Cardiac muscle cell (in vitro differentiated cells and primary cell): ENCODE measurements at places on chromosomes 7 and 10. TPM values are rescaled to one million over a fixed set of nuclear protein-coding genes. Genes with fewer than 3 reads are reported as not detected.

DNA sequence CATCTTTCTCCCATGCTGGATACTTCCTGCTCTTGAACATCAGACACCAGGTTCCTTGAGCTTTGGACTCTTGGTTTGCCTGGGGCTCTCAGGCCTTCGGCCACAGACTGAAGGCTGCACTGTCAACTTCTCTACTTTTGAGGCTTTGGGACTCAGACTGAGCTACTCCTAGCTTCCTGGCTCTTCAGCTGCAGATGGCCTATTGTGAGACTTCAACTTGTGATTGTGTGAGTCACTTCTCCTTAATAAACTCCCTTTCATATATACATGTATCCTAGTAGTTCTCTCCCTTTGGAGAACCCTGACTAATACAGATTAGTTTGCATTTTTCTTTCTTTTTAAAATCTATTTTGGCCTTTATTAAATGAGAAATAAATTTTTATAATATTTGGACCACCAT lies 276.2 kb upstream of the SEMA3C start:
- H3K27ac ChIP-seq: no peak overlapping the region
- DNase-seq: no peak
- H3K4me1 ChIP-seq: no peaks in the 10 kb centered on the region
- H3K4me3 ChIP-seq: no peak overlapping the region

DNA sequence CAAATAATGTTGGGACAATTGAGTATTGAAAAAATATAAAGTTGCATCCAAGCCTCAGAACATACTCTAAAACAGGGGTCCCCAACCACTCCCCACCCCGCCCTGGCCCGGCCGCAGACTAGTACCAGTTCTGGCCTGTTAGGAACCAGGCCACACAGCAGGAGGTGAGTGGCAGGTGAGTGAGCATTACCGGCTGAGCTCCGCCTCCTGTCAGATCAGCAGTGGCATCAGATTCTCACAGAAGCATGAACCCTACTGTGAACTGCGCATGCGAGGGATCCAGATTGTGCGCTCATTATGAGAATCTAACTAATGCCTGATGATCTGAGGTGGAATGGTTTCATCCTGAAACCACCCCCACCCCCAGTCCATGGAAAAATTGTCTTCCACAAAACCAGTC lies 19.4 kb downstream of the HIPK2 start:
- H3K4me1 ChIP-seq: peaks cover 4% of the 10 kb centered on the region
- H3K27ac ChIP-seq: no peak overlapping the region
- no peak for DNase-seq
- H3K36me3 ChIP-seq: no peaks in the 10 kb centered on the region
- H3K4me3 ChIP-seq: no peak overlapping the region

GRCh38 chr7:37409461-37409860 lies 39.2 kb downstream of the ELMO1 start:
- no peak overlapping the region for H3K27ac ChIP-seq
- DNase-seq: no peak
- no peaks in the 10 kb centered on the region for H3K27me3 ChIP-seq
- no peak overlapping the region for H3K4me3 ChIP-seq
- H3K4me1 ChIP-seq: peaks cover 23% of the 10 kb centered on the region
- H3K36me3 ChIP-seq: no peaks in the 10 kb centered on the region

Gene IFIT2
- not detected in 2 replicates for total RNA-seq

DNA sequence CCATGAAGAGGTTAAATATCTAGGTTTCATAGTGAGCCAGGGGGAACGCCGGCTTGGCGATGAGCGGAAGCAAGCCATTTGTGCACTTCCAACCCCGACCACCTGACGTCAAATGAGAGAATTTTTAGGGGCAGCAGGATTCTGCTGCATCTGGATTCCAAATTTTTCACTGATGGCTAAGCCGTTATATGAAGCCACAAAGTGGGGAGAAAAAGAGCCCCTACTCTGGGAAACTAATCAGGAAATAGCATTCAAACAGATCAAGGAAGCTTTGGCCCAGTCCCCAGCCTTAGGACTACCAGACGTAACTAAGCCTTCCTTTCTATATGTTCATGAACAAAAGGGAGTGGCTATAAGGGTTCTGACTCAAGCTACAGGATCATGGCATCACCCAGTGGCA lies 12.9 kb upstream of the ADCK2 start:
- H3K4me3 ChIP-seq: no peak overlapping the region
- H3K27ac ChIP-seq: no peak overlapping the region
- no peaks in the 10 kb centered on the region for H3K27me3 ChIP-seq
- no peaks in the 10 kb centered on the region for H3K36me3 ChIP-seq
- peaks cover 9% of the 10 kb centered on the region for H3K4me1 ChIP-seq

DNA sequence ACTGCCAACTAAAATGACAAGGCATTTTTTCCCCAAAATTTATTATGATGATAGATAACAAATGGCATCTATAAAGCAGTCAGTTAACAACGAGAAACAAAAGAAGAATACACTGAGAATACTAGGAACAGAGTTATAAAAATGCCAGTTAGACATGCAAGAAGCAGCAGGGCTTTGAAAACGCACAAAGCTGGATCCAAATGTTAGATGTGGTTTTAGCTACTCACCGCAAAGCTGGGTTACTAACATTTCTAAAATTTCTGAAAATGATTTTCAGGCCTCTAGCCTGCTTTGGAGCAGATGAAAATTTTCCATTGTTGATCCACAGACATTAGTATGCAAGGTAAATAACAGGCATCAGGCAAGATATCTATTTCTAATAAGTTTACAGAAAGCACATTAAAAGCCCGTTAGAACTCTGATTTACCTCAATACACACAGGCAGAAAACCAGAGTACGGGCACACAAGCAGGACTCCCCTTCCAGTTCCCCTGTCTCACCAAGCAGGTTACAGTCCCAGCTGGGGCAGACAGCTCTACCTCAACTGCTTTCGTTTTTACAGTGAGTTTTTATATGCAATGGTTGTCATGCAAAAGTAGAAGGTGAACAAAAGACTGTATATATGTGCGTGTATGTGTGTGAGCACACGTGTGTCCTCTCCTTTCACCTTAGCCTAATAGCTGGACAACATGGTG lies 37.9 kb downstream of the GLI3 start:
- no peaks in the 10 kb centered on the region for H3K27me3 ChIP-seq
- H3K36me3 ChIP-seq: no peaks in the 10 kb centered on the region
- H3K27ac ChIP-seq: no peak overlapping the region
- H3K4me3 ChIP-seq: no peak overlapping the region
- no peak for DNase-seq
- no peaks in the 10 kb centered on the region for H3K4me1 ChIP-seq

Gene KIF11
- 4.5 and 19.9 TPM in 2 replicates for total RNA-seq

- no peaks in the 10 kb centered on the region for H3K36me3 ChIP-seq
- H3K4me3 ChIP-seq: no peak overlapping the region
- H3K27ac ChIP-seq: no peak overlapping the region
- DNase-seq: peak; percentile 35
- peaks cover 15% of the 10 kb centered on the region for H3K4me1 ChIP-seq
Observed at GRCh38 chr7:30212701-30213111, 71.7 kb upstream of the ZNRF2 start.

DNA sequence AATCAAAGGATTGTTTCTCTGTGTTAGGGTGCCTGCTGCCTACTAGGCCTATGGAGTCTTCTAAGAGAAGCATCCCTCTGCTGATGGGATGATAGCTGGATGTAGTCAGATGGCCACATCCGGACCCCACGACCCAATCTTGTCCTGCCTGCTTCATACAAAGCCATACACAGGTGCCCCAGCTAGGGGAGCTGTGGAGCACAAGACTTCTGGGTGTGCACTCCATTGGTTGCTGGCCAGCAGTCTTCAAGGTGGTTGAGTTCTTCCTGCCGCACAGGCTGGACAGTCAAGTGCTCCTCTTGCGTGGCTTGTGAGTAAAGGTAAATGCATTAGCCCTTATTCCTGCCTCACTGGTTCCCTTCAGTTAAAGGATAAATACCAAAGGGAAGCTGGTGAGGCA lies 120.2 kb downstream of the TEX36 start:
- no peaks in the 10 kb centered on the region for H3K27me3 ChIP-seq
- no peak overlapping the region for H3K4me3 ChIP-seq
- no peaks in the 10 kb centered on the region for H3K4me1 ChIP-seq
- DNase-seq: no peak
- H3K27ac ChIP-seq: no peak overlapping the region
- no peaks in the 10 kb centered on the region for H3K36me3 ChIP-seq

- H3K27ac ChIP-seq: no peak overlapping the region
- no peak for DNase-seq
- H3K36me3 ChIP-seq: no peaks in the 10 kb centered on the region
- no peak overlapping the region for H3K4me3 ChIP-seq
- H3K27me3 ChIP-seq: no peaks in the 10 kb centered on the region
- H3K4me1 ChIP-seq: no peaks in the 10 kb centered on the region
Observed at GRCh38 chr10:6530211-6530840, 49.8 kb downstream of the PRKCQ start.

Gene NPTX2
- total RNA-seq: not detected in 2 replicates
